ENCODE measurements at places on chromosomes 1 and 21.
A peak's percentile ranks its signal among the peaks of the same experiment; 100 is the strongest.

GRCh38 chr1:145792484-145792883 is 31.4 kb downstream of the RNF115 start:
- no peak for DNase-seq

- DNase-seq = no peak
These were observed 91.1 kb upstream of the DISP3 start for GRCh38 chr1:11387829-11388228.

- no peak for DNase-seq
These were observed 102.0 kb upstream of the COA6 start for GRCh38 chr1:234271243-234271606.

- peak; percentile 24 for DNase-seq
These were observed 37.8 kb upstream of the TLR5 start for GRCh38 chr1:223180731-223181321.

- DNase-seq = no peak
These were observed 19.5 kb downstream of the FAAH start for GRCh38 chr1:46413596-46413985.

GRCh38 chr1:1003618-1004419 is 3.9 kb upstream of the HES4 start:
- no peak for DNase-seq

GRCh38 chr1:58456470-58456869 is 90.1 kb downstream of the OMA1 start:
- no peak for DNase-seq

- peak; percentile 47 for DNase-seq
These were observed 65.7 kb downstream of the PEX14 start for GRCh38 chr1:10540277-10541005.

DNA sequence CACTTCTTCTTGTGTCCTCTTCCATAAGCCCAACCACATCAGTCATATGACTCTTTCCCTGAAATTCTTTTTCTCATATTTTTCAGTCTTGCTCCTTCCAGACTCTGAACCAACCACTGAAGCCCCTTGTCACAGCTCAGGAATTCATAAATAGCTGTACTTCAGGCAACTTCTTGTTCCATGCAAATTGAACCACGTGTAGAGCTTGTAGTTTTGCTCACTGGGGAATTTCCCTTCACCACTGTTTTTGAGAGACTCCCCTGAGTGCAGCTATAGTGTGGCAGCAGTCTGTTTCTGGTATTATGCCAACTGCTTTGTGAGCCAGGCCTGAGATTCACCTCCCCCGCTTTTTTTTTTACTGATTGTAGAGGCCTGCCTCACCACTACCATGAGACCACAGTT is 150.3 kb upstream of the SPAG17 start:
- no peak for DNase-seq

GRCh38 chr1:209409780-209410179 is 173.7 kb upstream of the CAMK1G start:
- DNase-seq = no peak

DNA sequence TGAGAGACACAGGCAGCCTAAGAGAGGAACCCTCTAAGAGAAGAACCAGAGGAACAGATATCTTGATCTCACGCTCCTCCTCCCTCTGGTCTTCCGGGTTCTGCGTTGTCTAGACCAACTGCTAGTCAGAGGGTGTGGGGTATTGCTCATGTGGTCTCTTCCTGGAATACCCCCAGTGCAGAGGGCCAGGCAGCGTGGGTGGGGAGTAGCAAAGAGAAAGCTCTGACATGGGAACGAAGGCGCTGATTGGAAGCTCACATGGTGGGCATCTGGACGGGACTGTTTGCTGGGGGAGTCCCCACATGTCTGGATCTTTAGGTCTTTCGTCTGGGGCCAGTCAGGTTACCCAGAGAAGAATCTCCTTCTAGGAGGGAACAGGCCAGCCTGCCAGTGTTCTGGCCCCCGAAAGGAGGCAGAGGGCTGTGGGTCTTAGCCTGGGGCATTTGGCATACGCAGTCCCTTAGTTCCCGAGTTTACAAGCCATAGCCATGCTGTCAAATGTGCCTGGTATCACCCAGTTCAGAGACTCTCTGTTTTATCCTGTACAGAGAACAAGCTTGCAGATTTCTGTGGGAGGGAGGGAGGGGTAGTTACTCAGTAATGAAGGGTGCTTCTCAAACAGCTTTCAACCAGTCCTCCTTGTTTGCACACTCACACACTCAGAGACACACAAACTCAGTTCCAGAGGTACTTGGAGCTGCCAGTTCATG is 18.3 kb upstream of the IL6R start:
- no peak for DNase-seq

- DNase-seq = no peak
These were observed 569.3 kb upstream of the ZRANB2 start for GRCh38 chr1:71650119-71650518.

GRCh38 chr1:13550663-13551062 is 33.0 kb upstream of the PDPN start:
- no peak for DNase-seq

DNA sequence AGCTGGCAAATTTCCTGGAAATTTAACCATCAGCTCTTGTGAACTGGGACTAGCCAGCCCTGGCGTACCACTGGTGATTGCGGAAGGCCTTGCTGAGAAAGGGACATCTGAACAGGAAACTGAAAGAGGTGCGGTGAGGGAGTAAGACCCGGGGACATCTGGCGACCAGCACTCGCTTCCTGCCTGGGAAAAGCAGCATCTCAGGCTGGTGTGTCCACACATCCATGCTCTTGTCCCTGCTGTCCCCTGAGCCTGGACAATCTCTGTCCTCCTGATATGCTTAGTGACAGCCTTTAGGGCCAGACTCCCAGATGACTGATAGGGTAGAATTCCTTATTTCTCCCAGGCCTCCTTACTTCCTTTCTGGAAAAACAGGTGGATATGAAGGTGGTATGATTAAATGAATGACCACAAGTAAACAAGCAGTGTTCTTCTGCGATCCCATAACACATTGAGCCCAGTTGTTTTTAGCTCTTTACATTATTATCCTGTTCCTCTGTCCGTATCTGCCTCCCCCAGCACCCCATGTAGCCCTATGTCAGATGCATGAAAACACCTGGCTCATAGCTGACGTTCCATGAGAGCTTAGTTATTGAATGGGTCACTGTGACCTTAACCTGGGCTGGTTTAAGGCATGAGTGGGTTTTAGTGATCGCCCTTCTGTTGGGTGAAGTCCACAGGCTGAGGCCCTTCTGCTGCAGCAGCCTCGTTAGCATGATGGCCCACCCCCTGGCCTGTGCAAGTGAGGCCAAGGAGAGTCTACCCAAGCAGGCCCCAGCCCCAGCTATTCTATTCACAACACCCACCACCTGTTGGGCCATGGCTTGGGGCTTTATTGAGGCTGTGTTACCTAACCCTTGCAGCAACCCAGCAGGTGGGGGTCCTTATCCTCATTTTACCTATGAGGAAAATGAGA is 76.1 kb upstream of the GADD45A start:
- no peak for DNase-seq

- DNase-seq = no peak
These were observed 218.7 kb upstream of the FOXD3 start for GRCh38 chr1:63103682-63104081.

- DNase-seq = no peak
These were observed 199.8 kb downstream of the ST6GALNAC3 start for GRCh38 chr1:76274302-76274701.
